ENCODE measurements at places on chromosomes 11 and 22.
A peak's percentile ranks its signal among the peaks of the same experiment; 100 is the strongest.

- DNase-seq: no peak
Observed at GRCh38 chr11:73539506-73540084, 58.3 kb downstream of the FAM168A start.

- DNase-seq: no peak
Observed at GRCh38 chr11:73388265-73389133, 12.3 kb downstream of the RELT start.

GRCh38 chr11:48005136-48005535 lies 24.8 kb downstream of the PTPRJ start:
- peak; percentile 37 for DNase-seq

DNA sequence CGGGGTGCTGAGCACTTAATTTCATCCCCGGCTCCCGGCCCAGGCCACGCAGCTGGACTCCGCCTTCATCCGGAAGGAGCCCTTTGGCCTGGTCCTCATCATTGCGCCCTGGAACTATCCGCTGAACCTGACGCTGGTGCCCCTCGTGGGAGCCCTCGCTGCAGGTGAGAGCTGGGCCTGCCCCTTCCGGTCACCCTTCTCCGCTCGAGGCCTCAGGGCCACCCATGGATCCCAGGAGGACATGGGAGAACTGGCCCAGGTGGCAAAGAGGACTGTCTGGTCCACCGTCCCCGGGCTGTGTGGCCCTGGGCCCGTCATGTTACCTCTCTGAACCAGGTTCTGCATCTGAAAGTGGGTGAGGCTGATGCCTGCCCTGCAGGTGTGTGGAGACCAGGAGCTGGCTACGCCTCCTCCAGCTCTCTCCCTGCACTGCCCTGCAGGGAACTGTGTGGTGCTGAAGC lies 8.6 kb downstream of the ALDH3B1 start:
- DNase-seq: no peak

DNA sequence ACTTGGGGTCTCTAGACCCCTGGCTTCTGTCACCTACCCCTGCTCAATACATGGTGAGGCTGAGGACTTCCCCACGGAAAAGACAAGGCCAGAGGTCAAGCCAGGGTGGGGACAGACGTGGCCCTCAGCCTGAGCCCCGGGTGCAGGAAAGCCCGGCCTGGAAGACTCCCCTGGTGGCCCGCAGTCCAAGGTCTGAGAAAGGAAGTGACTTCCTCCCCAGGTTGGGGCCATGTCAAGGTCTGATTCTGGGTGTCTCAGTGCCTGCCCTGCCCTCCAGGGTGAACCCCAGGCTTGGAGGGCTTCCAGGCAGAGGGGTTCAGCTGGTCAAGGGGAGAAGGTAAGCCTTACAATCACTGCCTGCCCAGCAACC lies 3.9 kb downstream of the CTSD start:
- no peak for DNase-seq

- DNase-seq: no peak
Observed at GRCh38 chr11:84722583-84723108, 904.5 kb downstream of the DLG2 start.
